ENCODE measurements at places on chromosomes 2 and 18.

- no peak for DNase-seq
Observed at GRCh38 chr2:127360242-127360641, 27.5 kb downstream of the MAP3K2 start.

- no peak for DNase-seq
Observed at GRCh38 chr18:473802-474201, 26.7 kb downstream of the COLEC12 start.

GRCh38 chr18:28767727-28768211 is 590.8 kb upstream of the CDH2 start:
- no peak for DNase-seq

GRCh38 chr2:10497797-10498251 is 49.7 kb upstream of the ODC1 start:
- DNase-seq, result no peak

- DNase-seq, result no peak
Observed at GRCh38 chr18:76953583-76954233, 131.4 kb downstream of the ZNF236 start.

DNA sequence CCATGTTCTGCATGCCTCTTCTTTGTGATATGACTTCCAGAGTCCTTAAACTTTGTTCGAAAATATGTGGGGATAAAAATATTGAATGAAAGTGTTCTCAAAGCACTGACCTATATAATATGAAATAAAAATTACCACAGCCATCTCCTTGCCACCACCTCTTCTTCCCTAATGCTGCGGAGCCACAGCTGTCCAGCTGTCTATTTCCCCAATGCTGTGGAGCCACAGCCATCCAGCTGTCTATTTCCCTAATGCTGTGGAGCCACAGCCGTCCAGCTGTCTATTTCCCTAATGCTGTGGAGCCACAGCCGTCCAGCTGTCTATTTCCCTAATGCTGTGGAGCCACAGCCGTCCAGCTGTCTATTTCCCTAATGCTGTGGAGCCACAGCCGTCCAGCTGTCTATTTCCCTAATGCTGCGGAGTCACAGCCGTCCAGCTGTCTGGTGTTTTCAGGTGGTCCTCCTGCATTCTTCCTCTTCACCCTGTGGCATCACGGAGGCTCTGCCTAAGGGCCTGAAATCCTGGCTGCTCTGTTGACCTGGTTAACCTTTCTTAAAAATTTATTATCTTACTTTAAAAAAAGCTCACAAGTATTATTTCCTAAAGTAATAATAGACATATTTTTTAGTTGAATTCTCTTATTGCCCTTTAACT is 266.1 kb upstream of the MEX3C start:
- DNase-seq, result no peak
